ENCODE measurements at places on chromosomes 12 and 14.

DNA sequence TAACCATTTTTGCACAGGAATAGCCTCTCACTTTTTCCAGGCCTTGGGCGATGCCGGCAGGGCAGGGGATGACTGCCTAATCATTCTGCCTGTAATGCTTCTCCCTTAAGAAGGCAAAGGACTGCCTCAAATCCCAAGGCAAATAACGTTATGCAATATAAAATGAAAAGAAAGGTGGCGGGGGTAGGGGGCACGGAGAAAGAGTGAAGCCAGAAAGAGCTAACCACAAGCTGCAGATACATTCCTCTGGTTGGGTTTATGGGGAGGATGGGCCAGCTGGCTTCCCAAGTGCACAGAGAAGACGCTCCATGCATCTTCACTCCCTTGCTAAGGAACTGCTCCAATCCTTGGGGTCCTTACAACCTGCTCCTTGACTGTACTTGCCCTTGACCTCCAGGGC is 229.5 kb downstream of the FOXN3 start:
- DNase-seq: no peak

DNA sequence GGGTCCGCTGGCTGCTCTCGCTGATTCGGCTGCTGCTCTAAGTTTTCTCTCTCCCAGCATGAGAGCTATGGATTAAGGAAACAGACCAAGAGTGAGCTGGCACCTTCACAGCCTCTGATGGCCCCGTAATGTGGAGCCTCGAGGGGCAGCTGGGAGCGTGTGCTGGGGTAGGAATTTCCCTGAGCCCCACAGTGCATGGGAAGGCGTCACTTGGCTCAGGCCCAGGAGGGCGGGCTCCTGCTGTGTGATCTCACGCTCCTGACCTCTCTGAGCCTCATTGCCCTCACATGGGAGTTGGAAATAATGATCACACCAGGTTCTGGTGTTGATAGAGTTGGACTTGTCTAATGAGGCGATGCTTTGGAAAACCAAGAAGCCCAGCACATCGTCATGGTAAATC is 238.6 kb upstream of the CRY1 start:
- DNase-seq: no peak

GRCh38 chr12:46916796-46917419 is 91.1 kb upstream of the SLC38A4 start:
- no peak for DNase-seq

DNA sequence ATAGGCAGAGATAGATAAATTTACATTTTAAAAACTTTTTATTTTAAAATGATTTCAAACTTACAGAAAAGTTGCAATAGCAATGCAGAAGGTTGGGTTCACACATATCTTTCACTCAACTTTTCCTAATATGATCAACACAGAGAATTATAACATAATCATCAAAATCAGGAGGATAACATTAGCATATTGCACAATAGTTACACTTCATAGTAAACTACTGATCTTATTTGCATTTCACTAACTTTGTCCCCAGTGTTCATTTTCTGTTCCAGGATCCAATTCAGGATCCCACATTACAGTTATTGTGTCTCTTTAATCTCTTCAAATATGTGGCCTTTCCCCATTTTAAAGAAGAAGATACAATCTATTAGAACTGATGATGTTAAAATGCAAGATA is 115.4 kb upstream of the ETV6 start:
- no peak for DNase-seq

DNA sequence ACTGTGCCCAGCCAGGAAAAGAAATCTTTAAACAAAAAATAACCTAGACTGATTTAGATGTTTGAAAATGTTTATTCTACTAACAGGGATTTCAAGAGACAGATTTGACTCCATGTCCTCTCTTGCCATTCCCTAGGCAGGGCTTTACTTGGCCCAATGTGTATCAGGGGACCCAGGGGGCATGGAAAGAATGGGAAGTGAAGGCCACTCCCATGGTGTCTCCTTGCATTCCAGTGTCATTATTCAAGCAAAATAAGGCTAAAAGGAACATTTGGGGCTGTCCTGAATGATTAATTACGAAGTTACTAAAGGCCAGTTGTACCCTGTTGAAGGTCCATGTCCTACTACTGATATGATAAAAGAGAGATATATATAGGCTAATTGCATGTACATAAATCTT is 151.9 kb upstream of the ATF7IP start:
- no peak for DNase-seq

GRCh38 chr12:19085090-19085489 is 44.4 kb upstream of the PLEKHA5 start:
- no peak for DNase-seq

GRCh38 chr12:59027199-59027598 is 106.9 kb upstream of the LRIG3 start:
- DNase-seq: no peak

GRCh38 chr12:109292342-109292711 is 16.8 kb downstream of the FOXN4 start:
- DNase-seq: no peak

DNA sequence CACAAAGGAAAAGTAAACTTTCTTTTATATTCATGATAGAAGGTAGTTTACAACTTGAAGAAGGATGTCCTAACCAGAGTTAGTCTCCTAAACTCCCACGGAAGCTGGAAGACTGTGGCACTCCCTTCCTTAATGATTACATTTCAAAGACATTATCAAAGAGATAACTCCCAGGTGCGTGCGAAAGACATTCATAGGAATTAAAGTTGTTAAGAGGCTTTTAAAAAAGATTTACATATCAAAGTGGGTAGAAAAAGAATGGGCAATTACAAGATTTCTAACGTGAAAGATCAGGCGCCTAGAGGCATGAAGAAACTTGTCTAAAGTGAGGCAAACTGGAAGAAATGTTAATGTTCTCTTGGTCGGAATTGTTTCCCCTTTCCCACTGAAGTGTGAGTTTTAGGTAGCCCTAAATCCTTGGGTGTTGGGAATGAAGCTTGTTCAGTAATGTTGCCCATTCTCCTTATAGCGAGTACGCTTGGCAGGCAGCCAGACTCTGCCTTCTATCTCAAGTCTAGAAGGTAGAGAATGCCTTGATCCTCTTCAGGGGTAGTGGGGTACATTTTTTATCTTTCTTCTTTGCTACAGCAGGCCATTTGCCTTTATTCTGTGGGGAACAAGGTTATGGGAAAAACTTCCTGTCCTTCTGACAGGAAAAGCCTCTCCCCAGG is 642.0 kb downstream of the SLC6A15 start:
- no peak for DNase-seq

DNA sequence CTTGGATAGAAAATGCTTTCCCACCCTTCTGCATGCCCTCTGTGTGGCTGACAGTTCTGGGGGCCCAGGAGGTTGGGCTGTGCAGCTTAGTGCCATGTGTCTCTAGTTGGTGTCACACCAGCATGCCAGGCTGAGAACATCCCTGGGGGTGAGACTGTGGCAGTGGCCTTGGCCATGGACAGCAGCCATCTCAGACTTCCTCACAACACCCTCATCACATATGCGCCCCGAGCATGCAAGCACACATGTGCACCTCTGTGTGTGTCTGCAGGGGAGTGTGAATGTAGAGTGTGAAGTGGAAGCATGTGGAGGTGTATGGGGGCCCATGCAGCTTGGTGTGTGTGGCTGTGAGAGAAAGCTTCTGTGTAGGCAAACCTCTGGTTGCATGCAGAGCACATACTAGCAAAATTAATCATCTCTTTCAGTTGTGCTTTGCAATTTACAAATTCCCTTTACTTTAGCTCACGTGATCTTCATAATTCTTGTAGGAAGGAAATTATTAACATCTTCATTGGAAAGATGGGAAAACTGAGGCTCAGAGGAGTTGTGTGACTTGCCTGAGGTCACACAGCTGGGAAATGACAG is 8.4 kb downstream of the ASIC1 start:
- DNase-seq: no peak

DNA sequence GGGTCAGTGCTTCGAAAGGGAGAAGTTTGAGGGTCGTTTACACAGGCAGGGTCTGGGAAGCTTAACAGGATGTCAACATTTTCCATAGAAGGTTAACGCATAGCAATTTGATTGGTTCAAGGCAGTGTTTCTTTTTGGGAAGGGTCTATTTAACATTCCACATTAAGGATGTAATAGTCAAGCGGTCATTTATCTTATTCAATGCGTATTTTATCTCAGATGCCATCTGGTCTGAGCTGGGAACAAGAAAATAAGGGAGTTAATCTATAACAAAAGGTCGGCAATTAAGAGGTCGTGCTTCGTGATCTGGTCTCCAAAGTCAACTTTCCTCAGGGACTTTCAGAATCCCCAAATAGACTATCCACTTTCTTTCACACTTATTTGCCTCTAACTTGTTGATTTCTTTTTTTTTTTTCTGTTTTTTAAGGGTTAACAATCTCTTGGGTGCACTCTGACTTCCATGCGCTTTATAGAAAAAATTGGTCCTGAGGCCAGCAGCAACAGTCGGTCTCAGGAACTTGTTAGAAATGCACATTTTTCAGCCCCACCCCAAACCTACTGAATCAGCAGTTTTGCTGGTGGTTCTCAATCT is 550 bp upstream of the RESF1 start:
- DNase-seq: no peak

- no peak for DNase-seq
Observed at GRCh38 chr14:105212541-105213300, 31.6 kb upstream of the NUDT14 start.

- no peak for DNase-seq
Observed at GRCh38 chr12:3931776-3932175, 58.6 kb upstream of the PARP11 start.
